ENCODE measurements at places on chromosomes 5 and 9.

DNA sequence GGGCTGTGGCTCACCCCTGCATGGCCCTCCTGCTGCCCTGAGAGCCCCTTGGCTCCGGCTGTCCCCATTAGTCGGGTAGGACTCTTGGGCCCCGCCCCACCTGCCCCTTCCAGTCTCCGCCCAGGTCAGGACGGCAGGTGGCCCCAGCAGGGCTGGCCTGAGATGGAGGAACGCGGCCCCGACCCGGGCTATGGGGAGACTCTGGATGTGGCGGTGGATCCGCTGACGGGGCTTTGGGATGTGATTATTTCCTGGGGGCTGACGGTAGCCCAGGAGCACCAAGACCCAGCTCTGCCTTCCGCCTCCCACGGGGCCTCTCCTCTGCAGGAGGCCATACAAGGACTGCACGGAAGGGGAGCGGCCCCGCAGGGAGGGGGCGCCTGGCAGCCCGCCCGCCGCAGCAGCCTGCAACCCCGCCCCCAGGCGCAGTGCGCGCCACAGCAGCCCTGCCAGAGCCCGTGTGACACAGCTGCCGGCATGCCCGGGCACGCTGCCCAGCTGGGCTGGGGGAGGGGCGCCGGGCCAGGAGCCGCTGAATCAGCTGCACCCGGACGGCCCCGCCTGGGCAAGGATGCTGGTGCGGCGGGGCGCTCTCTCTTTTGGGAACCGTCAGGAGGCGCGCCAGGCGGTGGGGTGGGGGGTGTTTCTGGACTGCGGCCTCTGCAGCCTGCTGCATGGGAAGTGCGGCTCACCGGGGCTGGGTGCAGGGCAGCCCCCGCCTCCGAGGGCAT, 9.2 kb downstream of the TMEM250 start:
- peak; percentile 90 for DNase-seq

GRCh38 chr9:81150016-81150625, 539.2 kb downstream of the TLE1 start:
- DNase-seq: no peak

- peak; percentile 12 for DNase-seq
These were observed 432.3 kb upstream of the EDIL3 start for GRCh38 chr5:84816746-84817547.

DNA sequence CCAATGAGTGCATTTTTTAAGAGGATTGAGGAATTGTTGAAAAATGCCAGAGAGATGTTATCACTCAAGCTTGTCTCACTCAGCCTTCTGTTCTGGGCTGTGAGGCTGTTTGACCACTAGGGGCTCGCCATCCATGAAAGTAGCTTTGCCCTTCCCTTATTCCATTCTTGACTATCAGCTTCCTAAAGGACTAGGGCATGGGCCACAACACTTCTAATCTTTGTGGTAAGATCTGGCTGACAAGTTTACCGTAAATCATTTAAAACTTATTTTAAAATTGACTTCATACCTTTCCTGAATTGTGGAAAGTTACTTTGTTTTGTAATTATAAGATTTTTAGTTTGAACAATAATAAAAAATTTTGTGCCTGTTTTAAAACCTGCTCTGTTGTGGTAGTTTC, 49.5 kb downstream of the TJP2 start:
- DNase-seq: peak; percentile 49

GRCh38 chr5:88488561-88488960, 219.9 kb upstream of the TMEM161B start:
- no peak for DNase-seq

Measured in mammary epithelial cell (primary cell).